ENCODE measurements at places on chromosomes 12 and 14. TPM values are rescaled to one million over a fixed set of nuclear protein-coding genes. Genes with fewer than 3 reads are reported as not detected.

ACRBP gene
- 2.4 TPM for total RNA-seq

GRCh38 chr12:18895540-18895939 is 157.6 kb downstream of the CAPZA3 start:
- no peak for DNase-seq

MYF5 gene
- not detected for total RNA-seq

GRCh38 chr14:71373773-71374172 is 466.5 kb downstream of the PCNX1 start:
- no peak for DNase-seq

RAB21 gene
- 59.1 TPM for total RNA-seq

DNA sequence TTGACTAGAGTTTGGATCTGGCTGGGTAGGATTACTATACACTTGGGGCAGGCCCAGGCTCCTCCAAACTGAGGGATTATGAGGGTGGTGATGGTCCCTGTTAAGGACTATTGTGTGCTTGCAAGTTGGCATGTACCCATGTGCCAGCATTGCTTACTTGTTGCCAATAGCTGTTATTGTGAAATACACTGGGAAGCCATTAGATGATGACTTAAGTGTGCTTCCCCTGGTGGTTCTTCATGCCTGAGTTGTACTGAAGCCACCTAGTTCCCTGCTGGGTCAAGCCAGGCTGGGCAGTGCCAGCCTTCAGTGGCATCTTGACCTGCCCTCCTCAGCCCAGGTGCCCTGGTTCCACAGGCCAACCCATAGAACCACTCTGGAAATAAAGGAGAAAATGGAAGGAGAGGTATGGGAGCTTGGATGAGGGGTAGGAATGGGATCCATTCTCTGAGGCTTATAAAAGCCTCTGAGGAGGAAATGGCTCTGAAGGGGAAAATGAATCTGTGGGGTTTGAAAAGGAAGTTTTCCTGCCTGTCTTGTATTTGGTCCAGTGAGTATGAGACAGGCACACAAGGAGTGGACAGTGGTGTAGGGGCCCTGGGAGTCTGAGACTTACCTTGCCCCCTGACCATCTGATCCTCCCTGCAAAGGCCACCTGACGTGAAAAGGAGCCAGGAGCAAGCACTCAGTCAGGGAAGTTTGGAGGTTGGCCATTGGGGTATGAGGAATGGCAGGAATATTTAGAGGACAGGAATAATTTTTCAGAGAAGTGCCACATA is 724 bp downstream of the LTB4R start:
- DNase-seq, result no peak

GRCh38 chr12:131055596-131056233 is 102.0 kb downstream of the ADGRD1 start:
- no peak for DNase-seq

DNA sequence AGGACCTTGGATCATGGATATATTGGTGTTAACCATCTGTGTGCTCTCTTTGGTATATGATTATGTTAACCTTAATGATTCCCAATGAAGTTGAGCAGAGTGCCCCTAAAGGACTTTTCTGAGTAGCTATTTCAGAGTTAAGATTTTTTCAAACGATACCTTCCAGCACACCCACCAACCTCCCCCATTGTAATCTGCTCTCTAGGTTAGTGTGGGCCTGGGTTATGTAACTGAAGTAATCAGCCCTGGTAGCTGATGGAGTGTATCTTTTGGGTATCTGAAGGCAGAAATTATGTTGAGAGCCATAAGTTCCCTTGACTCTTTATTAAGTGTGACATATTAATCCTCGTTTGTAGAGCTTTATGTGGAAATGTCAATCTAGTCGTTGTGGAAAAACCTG is 47.6 kb upstream of the RNU6-8 start:
- DNase-seq, result no peak

GUCY2C gene
- total RNA-seq, result not detected

DNA sequence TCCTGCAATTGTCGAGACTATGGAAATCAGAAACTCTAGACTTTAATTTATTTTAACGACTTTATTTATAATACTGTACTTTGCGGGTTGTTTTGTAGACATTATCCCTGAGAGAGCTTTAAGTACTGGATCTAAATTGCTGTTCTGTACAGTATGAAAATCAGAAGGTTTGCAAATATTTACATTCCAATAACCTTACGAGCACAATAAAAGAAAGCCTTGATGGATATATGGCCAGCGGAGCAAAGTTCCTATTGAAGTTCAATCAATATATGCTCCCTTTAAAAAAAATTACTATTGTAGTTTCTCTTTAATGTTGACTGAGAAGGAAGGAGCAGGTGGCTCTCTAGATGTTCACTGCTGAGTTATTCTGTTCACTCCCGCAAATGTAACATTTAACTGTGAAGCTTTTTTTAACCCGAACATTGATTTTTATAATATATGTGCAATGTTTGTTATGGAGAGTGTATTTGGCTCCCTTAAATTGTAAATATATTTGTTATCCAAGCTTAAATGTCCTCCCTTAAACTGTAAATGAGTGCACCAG is 235.3 kb downstream of the PLCZ1 start:
- no peak for DNase-seq

GLT8D2 gene
- total RNA-seq, result 1.9 TPM

SNX6 gene
- total RNA-seq, result 71.1 TPM

All from neural crest cell (in vitro differentiated cells).